ENCODE measurements at places on chromosomes 6 and 20. TPM values are rescaled to one million over a fixed set of nuclear protein-coding genes. Genes with fewer than 3 reads are reported as not detected.
A peak's percentile ranks its signal among the peaks of the same experiment; 100 is the strongest.

The PM20D2 gene
- 5.0 TPM for polyA plus RNA-seq

DNA sequence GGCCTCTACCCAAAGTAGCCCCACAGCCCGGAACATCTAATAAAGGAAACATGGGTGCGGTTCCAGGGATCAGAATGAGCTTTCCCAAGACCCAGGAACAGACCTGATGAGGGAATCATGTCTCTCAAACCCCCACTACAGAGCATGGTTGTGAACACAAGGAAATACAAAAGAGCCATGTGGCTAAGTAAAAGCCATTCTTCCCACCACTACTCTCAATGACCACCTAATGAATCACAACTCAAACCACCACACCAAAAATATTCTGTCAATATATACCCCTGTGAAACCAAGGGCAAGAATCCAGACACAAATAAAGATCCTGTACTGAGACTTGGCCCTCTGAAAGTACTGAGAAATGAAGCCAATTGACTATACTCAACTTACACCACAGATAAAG is 20.9 kb upstream of the COL21A1 start:
- DNase-seq = no peak
- no peak overlapping the region for H3K4me3 ChIP-seq
- no peaks in the 10 kb centered on the region for H3K36me3 ChIP-seq

DNA sequence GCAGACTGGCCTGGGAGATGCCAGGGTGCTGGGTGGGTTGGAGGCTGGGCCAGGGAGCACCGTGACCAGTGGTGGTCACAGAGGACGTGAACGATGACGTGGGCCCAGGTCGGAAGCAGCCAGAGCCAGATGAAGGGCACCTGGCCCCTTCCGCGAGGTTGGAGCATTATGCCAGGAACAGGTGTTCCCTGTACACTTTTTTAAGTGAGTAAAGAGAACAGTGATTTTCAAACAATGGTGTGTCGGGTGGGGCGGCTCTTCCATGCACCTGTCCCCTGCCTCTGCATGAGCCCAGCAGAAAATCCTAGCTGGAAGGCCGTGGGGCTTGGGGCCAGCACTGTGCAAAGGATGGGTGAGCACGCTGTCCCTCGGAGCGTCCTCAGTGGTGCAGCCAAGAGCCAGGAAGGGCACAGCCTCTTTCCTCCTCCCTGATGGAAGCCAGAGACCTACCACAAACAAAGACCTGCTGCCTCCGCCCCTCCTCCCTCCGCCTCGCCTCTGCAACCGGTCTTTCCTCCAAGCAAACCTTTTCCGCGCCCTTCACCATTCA is 350.5 kb downstream of the ZFAND3 start:
- H3K4me1 ChIP-seq = no peaks in the 10 kb centered on the region
- H3K27me3 ChIP-seq = no peaks in the 10 kb centered on the region
- DNase-seq = no peak
- H3K4me3 ChIP-seq = no peak overlapping the region

- DNase-seq = no peak
- no peaks in the 10 kb centered on the region for H3K36me3 ChIP-seq
- no peak overlapping the region for H3K27ac ChIP-seq
Observed at GRCh38 chr6:163878698-163879097, 464.2 kb downstream of the QKI start.

DNA sequence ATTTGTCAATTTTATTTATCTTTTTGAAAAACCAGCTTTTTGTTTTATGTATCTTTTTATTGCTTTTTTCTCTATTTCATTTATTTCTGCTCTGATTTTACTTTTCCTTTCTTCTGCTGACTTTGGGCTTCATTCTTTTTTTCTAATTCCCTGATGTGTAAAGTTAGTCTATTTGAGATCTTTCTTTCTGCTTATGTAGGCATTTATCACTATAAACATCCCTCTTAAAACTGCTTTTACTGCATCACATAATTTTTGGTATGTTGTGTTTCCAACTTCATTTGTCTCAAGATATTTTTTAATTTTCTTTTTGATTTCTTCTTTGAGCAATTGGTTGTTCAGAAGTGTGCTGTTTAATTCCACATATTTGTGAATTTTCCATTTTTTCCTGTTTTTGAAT is 174.8 kb downstream of the SLC24A3 start:
- no peaks in the 10 kb centered on the region for H3K36me3 ChIP-seq
- no peak overlapping the region for H3K4me3 ChIP-seq
- no peak overlapping the region for H3K27ac ChIP-seq

DNA sequence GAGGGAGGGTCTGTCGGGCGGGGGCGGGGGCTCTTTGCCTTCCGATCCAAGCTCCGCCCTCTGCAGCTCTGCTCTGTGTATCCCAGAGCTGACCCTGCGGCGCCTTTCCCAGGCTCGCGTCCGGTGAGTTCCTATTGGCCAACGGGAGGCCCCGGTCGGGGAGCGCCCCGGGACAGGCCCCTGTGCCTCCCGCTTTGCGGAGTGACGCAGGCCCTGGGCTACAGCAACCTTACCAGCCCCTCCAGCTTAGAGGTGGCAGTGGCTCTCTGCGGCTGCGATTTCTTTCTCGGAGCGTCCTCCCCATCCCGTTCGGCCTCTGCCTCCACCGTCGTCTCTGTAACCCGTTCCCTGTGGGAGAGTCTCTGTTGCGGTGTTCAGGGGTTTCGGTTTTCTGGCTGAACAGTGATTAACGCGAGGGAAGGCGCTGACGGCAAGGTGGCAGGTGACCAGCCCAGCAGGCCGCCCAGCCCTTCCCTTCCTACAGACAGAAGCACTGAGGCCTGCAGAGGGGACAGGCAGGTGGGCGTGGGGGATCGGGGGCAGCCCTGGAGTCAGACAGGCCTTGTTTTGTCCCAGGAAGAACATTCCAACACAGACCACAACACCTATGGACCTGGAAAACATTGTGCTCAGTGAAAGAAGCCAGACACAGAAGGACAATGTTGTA is 18.1 kb upstream of the CEBPB start:
- H3K4me3 ChIP-seq = peak overlapping the region; percentile 49
- DNase-seq = peak; percentile 65
- H3K27me3 ChIP-seq = no peaks in the 10 kb centered on the region
- H3K27ac ChIP-seq = peak overlapping the region; percentile 51
- H3K4me1 ChIP-seq = peaks cover 11% of the 10 kb centered on the region
- H3K36me3 ChIP-seq = no peaks in the 10 kb centered on the region

The MYH7B gene
- polyA plus RNA-seq = 0.09 TPM

GRCh38 chr6:21731411-21732031 is 138.0 kb downstream of the SOX4 start:
- peaks cover 9% of the 10 kb centered on the region for H3K4me1 ChIP-seq
- H3K4me3 ChIP-seq = no peak overlapping the region
- no peaks in the 10 kb centered on the region for H3K27me3 ChIP-seq
- H3K36me3 ChIP-seq = peaks cover 1% of the 10 kb centered on the region

DNA sequence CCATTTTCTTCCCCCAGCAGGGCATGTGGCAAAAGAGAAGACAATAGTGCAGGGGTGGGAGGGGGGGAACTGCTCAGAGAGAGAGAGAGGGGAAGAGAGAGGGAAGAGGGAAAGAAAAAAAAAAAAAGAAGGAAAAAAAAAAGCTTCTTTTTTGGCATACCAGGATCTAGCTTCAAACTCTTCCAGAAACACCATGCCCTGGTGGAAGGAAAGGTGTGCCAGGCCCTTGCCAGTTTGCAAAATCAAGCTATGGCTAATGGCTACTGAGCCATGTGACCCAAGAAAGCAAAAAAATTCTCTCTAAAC is 326 bp downstream of the ZMYND8 start:
- no peak overlapping the region for H3K4me3 ChIP-seq
- no peaks in the 10 kb centered on the region for H3K27me3 ChIP-seq
- no peaks in the 10 kb centered on the region for H3K36me3 ChIP-seq
- peaks cover 75% of the 10 kb centered on the region for H3K4me1 ChIP-seq
- peak overlapping the region; percentile 98 for H3K27ac ChIP-seq

DNA sequence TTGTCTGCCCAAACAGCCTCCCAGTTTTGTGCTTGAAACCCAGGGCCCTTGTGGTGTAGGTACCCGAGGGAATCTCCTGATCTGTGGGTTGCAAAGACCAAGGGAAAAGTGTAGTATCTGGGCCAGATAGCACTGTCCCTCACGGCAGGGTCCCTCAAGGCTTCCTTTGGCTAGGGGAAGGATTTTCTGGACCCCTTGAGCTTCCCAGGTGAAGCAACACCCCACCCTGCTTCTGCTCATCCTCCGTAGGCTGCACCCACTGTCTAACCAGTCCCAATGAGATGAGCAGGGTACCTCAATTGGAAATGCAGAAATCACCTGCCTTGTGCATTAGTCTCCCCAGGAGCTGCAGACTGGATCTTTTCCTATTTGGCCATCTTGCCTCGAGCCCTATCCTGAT is 791.8 kb upstream of the MANEA start:
- H3K4me3 ChIP-seq = no peak overlapping the region
- no peaks in the 10 kb centered on the region for H3K27me3 ChIP-seq
- H3K4me1 ChIP-seq = no peaks in the 10 kb centered on the region
- no peak overlapping the region for H3K27ac ChIP-seq

- H3K4me1 ChIP-seq = no peaks in the 10 kb centered on the region
- H3K27ac ChIP-seq = no peak overlapping the region
- H3K4me3 ChIP-seq = no peak overlapping the region
- no peaks in the 10 kb centered on the region for H3K27me3 ChIP-seq
Observed at GRCh38 chr6:104613416-104614001, 246.2 kb downstream of the HACE1 start.

- H3K27me3 ChIP-seq = no peaks in the 10 kb centered on the region
- H3K4me3 ChIP-seq = no peak overlapping the region
- H3K27ac ChIP-seq = no peak overlapping the region
- no peaks in the 10 kb centered on the region for H3K4me1 ChIP-seq
- H3K36me3 ChIP-seq = no peaks in the 10 kb centered on the region
Observed at GRCh38 chr20:22619272-22619671, 34.9 kb upstream of the FOXA2 start.

- no peak overlapping the region for H3K27ac ChIP-seq
- no peaks in the 10 kb centered on the region for H3K27me3 ChIP-seq
- DNase-seq = peak; percentile 45
- H3K4me1 ChIP-seq = peaks cover 6% of the 10 kb centered on the region
- no peaks in the 10 kb centered on the region for H3K36me3 ChIP-seq
Observed at GRCh38 chr20:11895861-11896387, 21.8 kb upstream of the BTBD3 start.

The PAX1 gene
- polyA plus RNA-seq = not detected

- H3K4me3 ChIP-seq = no peak overlapping the region
- 0 out of 2 replicates have a peak, but pooled peaks cover 2% of the 10 kb centered on the region for H3K36me3 ChIP-seq
- H3K4me1 ChIP-seq = peaks cover 8% of the 10 kb centered on the region
- H3K27ac ChIP-seq = no peak overlapping the region
Observed at GRCh38 chr6:118580585-118581419, 32.7 kb downstream of the PLN start.

The CALHM4 gene
- polyA plus RNA-seq = 0.11 TPM

DNA sequence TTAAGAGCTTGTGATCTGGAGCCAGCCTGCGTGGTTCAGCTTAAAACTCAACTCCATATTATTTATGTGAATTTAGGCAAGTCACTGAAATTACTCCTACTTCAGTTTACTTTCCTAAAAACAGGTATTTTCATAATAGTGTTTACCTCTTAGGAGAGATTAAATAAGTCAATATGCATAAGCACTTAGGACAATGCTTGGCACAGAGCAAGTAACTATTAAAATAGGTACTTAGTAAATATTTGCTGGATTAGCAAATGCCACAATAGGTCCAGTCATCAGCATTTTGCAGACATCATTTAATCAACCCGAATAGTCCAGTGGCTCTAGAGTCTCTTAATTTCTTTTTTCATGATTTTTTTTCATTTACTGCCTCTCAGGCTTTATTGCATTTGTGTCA is 78.6 kb upstream of the PTPRK start:
- no peak for DNase-seq
- H3K27me3 ChIP-seq = no peaks in the 10 kb centered on the region
- H3K36me3 ChIP-seq = no peaks in the 10 kb centered on the region
- H3K4me1 ChIP-seq = peaks cover 5% of the 10 kb centered on the region

DNA sequence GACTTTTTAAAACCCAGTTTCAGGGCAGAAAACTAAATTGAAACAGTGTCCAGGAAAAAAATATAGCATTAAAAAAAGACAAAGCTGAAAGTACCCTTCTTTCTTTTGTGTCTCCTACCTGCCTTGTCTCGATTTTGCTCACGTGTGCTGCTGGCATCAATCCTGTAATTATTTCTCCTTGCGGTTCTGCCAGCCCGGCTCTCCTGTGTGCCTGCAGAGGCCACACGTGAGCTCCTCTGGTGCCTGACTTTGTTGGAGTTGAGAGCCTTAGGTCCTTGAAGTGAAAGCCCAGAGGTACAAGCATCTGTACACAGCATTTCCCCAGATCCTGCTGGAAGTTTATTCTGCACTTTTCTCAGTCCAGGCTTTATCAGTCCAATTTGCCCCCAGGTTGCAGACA is 36.5 kb downstream of the GHRH start:
- H3K27ac ChIP-seq = no peak overlapping the region
- no peaks in the 10 kb centered on the region for H3K27me3 ChIP-seq
- H3K4me1 ChIP-seq = peaks cover 2% of the 10 kb centered on the region
- peaks cover 47% of the 10 kb centered on the region for H3K36me3 ChIP-seq
- no peak overlapping the region for H3K4me3 ChIP-seq

GRCh38 chr20:9963029-9963428 is 71.8 kb upstream of the ANKEF1 start:
- H3K36me3 ChIP-seq = no peaks in the 10 kb centered on the region
- H3K27ac ChIP-seq = no peak overlapping the region
- no peaks in the 10 kb centered on the region for H3K4me1 ChIP-seq
- peaks cover 13% of the 10 kb centered on the region for H3K27me3 ChIP-seq
- DNase-seq = no peak

- H3K4me3 ChIP-seq = no peak overlapping the region
- peaks cover 7% of the 10 kb centered on the region for H3K4me1 ChIP-seq
- H3K27me3 ChIP-seq = no peaks in the 10 kb centered on the region
- no peak overlapping the region for H3K27ac ChIP-seq
Observed at GRCh38 chr20:25512709-25513108, 72.6 kb downstream of the NINL start.

The VTA1 gene
- polyA plus RNA-seq = 60.9 TPM

The CCR6 gene
- polyA plus RNA-seq = not detected

DNA sequence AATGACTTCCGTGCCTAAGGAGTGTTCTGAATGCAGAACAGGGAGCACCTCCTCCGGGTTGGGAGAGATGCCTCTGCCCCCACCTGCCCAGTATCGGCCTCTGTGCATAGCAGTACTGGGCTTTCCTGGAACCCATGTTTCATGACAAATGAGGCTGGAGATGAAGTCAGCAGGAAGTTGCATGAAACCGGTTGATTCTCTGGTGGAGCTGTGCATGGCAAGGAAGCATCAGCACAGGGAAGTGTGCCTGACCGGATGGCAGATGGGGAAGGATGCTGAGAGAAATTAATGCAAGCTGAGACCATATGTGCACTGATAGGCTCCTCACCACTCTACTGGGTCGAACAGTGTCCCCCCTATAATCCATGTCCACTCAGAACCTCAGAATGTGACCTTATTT is 155.5 kb downstream of the CDH26 start:
- H3K4me1 ChIP-seq = no peaks in the 10 kb centered on the region
- H3K4me3 ChIP-seq = no peak overlapping the region
- H3K27me3 ChIP-seq = peaks cover 4% of the 10 kb centered on the region
- no peak for DNase-seq
- H3K27ac ChIP-seq = no peak overlapping the region
- no peaks in the 10 kb centered on the region for H3K36me3 ChIP-seq

- H3K36me3 ChIP-seq = peaks cover 61% of the 10 kb centered on the region
- H3K4me3 ChIP-seq = no peak overlapping the region
- DNase-seq = no peak
- H3K27ac ChIP-seq = no peak overlapping the region
- peaks cover 6% of the 10 kb centered on the region for H3K4me1 ChIP-seq
Observed at GRCh38 chr6:43622541-43622940, 6.5 kb downstream of the GTPBP2 start.

The FLRT3 gene
- polyA plus RNA-seq = 1.8 TPM

- no peaks in the 10 kb centered on the region for H3K27me3 ChIP-seq
- H3K36me3 ChIP-seq = no peaks in the 10 kb centered on the region
- no peak for DNase-seq
- no peak overlapping the region for H3K27ac ChIP-seq
- H3K4me3 ChIP-seq = no peak overlapping the region
Observed at GRCh38 chr6:99185525-99185924, 163.9 kb downstream of the FAXC start.
